GM23248 (cell line): ENCODE measurements at places on chromosomes 3 and 15. TPM values are rescaled to one million over a fixed set of nuclear protein-coding genes. Genes with fewer than 3 reads are reported as not detected.
A peak's percentile ranks its signal among the peaks of the same experiment; 100 is the strongest.

GRCh38 chr3:14222457-14222856, 43.8 kb downstream of the LSM3 start:
- H3K4me1 ChIP-seq = peaks cover 9% of the 10 kb centered on the region; the same call in 1 of the 2 replicates
- H3K36me3 ChIP-seq = no peaks in the 10 kb centered on the region
- DNase-seq = no peak
- H3K27me3 ChIP-seq = no peaks in the 10 kb centered on the region

DNA sequence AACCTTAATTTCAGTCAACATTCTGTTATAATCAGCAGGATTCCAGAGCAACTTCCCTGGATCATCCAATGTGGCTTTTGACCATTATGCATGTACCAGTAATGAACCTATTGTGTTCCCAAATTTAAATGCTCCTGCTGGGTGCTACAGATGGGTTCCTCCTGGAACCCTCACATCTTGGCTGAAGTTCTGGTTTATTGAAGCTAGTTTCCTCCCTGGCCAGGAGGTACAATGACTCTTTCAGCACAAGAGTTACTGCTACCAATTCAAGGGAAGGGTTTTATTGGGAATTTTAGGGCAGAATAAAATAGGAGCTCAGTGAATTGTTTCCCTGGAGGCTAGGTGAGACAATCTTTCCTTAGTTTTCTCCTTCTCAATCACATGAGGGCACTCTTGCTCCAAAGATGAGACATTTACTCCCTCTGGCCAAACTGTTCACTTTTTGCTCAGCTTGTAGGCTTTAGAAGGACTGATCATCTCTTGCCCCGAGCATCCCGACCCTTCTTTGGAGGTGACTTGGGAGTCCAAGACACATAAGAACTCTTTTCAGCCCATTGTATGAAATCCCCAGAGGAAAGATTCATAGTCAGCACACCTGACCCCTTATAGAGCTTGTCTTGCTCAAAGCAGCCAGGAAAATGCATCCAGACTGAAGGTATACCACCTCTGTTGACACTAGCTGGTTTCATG, 8.8 kb upstream of the NPHP3 start:
- no peaks in the 10 kb centered on the region for H3K4me1 ChIP-seq
- no peaks in the 10 kb centered on the region for H3K36me3 ChIP-seq
- H3K27ac ChIP-seq = no peak overlapping the region
- H3K27me3 ChIP-seq = peaks cover 16% of the 10 kb centered on the region
- H3K4me3 ChIP-seq = no peak overlapping the region

- no peak overlapping the region for H3K27ac ChIP-seq
- H3K27me3 ChIP-seq = no peaks in the 10 kb centered on the region; the same call in 1 of the 2 replicates
- H3K4me1 ChIP-seq = no peaks in the 10 kb centered on the region
- H3K36me3 ChIP-seq = no peaks in the 10 kb centered on the region
- peak; percentile 13 for DNase-seq
Measured at GRCh38 chr3:69558912-69559311, 173.0 kb upstream of the FRMD4B start.

- H3K27me3 ChIP-seq = no peaks in the 10 kb centered on the region
- no peaks in the 10 kb centered on the region for H3K4me1 ChIP-seq
- H3K4me3 ChIP-seq = no peak overlapping the region
Measured at GRCh38 chr3:165895919-165896318, 58.7 kb upstream of the BCHE start.

- H3K27me3 ChIP-seq = no peaks in the 10 kb centered on the region
- no peak overlapping the region for H3K4me3 ChIP-seq
- no peak for DNase-seq
- H3K4me1 ChIP-seq = no peaks in the 10 kb centered on the region
- H3K36me3 ChIP-seq = no peaks in the 10 kb centered on the region
- H3K27ac ChIP-seq = no peak overlapping the region
Measured at GRCh38 chr3:25706213-25706612, 41.5 kb upstream of the TOP2B start.

DNA sequence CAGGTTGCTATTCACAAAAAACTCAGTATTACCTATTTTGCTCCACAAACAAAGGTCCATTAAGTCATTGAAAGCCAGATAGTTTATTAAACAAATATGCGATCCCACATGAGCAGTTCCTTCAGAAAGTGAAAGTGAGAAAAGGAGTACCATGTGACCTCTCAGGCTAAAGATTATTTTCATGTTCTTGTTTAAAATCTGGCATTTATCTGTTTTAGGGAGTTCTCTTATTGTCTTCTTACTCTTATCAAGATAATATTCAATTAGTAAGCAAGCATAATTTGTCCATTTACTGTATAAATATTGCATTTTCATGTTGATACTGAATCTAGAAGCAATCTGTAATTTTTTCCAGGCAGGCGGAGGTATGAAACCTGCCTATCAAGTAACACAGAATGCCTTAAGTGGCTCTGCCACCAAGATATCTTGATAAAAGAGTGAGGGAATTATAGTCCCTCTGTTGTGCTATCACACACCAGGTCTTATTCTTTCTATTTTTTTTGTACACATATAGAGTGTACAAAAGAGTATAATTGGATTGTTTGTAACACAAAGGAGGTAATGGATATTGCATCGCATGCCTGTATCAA, 20.1 kb upstream of the PLSCR5 start:
- no peaks in the 10 kb centered on the region for H3K27me3 ChIP-seq
- H3K4me3 ChIP-seq = peak overlapping the region; percentile 62
- H3K36me3 ChIP-seq = no peaks in the 10 kb centered on the region
- peak; percentile 45 for DNase-seq

DNA sequence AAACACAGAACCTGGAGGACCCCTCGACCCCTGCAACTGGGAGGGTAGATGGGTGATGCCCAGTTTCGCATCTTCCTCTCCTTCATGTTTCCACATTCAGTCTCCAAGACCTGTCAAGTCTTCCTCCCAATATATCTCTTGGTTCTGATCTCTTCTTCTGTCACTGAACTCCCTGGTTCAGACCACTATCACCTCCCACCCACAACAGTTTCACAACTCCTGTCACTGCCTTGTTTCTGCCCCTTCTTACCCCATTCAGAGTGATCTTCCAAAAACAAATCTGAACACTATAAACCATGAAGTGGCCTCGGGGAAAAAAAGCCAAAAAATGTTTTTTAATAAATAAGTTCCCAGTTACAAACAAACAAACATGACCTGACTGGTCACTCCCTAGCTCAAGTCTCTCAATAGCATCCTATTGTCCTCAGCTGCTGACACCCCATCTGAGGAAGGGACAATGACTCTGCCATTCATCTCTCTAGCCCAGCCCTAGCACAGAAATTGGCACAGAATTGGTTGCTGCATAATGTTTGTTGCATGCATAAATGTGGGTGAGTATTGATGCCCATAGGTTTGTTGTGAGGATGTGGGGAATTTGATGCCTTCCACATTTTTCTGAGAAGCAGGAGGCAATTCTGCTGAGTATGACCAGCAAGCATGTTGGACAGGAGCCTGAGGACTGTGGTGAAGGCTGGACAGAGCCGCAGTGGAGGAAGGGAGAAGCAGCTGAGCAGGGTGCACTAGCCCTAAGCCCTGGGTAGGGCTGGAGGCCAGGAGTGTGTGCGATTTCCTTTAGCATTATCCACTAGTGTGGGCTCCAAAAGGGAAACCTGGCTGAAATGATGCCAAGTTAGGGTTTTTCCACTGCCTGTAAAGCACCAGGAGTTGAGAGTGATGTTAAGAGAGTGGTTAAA, 12.2 kb upstream of the XYLB start:
- DNase-seq = peak; percentile 84
- no peaks in the 10 kb centered on the region for H3K36me3 ChIP-seq
- no peaks in the 10 kb centered on the region for H3K27me3 ChIP-seq
- peaks cover 10% of the 10 kb centered on the region for H3K4me1 ChIP-seq
- no peak overlapping the region for H3K27ac ChIP-seq

DNA sequence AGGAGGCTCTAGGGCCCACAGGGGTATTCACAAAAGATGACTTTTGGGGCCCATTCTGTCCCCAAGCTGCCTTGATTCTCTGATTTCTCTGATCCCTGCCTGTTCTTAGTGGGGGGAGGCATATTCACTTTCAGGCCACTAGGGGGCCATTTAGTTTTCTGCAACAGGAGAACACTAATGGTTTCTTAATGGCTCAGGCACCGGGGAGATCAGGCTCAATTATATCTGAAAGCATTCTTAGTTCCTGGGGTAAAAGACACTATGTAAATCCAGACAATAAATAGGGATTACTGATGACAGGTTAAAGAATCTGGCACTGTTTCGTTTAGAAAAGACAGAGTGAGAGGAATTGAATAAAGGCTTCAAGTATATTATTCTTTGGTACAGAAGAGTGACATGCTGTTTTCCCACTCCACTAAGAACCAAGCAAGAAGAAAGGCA, 2.5 kb upstream of the INAFM2 start:
- H3K4me3 ChIP-seq = no peak overlapping the region
- H3K27me3 ChIP-seq = no peaks in the 10 kb centered on the region
- DNase-seq = peak; percentile 81

PIGZ gene
- 7.6 and 9.6 TPM in 2 replicates for polyA plus RNA-seq
